Right cardiac atrium (tissue), 5 donors: ENCODE measurements at places on chromosomes 1 and 21. TPM values are rescaled to one million over a fixed set of nuclear protein-coding genes. Genes with fewer than 3 reads are reported as not detected.

Gene HMCN1
- total RNA-seq = 16.2 TPM

Gene PFKFB2
- total RNA-seq = 22.2 TPM

Gene TSACC
- not detected for total RNA-seq

Gene LCE3D
- total RNA-seq = not detected

Gene GBP1
- 10.3 TPM for total RNA-seq

DNA sequence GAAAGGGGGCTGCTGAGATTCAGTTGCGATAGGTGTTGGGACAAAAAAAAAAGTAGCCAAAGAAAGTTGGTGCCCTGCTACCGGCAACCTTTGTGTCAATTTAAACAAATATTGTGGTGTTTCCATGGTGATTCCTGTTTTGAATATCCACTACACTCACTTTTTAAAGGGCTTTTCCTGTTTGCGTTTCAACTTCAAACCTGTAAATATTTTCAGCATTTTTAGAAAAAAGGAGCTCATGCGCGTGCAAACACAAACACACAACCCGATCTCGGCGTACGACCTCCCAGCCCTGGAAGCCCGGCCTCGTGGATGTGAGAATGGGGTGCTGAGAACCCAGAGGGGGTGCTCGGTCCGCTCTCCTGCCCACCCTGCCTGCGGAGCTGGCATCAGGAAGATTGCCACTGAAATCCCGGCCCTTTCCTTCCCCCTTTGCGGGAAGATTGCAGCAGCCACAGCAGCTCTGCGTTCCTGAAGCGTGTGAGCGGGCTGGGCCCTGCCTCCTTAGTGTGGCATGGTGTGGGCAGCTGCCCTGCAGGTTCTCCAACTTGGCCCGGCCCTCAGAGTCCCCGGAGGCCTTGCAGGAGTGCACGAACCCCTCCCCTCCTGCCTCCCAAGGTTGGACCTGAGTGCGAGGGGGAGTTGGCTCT is 34.8 kb downstream of the CASZ1 start:
- DNase-seq = peak; percentile 45

- peak; percentile 64 for DNase-seq
Observed at GRCh38 chr1:38746402-38746935, 113.1 kb downstream of the RRAGC start.

DNA sequence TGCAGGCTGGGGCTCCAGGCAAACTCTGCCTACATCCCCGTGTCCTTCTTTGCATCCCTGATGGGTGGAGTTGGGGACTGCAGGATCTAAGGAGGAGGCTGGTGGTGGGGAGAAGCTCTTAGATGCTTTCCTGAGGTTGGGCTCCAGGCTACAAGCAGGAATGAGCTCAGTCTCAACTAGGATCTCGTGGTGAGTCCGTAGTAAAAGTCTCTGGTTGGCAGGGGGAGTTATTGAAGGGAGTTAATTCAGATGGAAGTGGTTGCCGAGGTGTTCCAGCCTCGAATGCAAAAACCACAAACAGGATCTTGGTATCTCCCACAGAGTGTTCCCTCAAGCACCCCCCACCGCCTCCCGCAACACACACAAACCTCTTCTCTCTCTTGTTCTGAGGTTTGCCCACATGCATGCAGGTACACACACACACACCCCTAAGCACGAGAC is 35.0 kb downstream of the TMCC2 start:
- no peak for DNase-seq

- no peak for DNase-seq
Observed at GRCh38 chr1:115531631-115532264, 110.0 kb upstream of the VANGL1 start.

DNA sequence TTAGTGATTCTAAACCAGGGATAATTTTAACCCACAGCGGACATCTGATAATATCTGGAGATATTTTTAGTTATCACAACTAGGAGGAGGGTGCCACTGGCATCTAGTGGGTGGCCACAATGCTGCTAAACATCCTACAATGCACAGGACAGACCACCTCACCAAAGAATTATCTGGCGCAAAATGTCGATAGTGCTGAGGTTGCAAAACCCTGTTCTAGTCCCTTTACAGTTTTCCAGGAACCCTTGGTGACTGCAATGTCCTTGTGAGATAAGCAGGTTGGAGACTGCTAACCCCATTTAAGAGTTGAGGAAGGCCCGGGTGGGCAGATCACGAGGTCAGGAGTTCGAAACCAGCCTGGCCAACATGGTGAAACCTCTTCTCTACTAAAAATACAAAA is 163.1 kb upstream of the BEND5 start:
- DNase-seq = no peak

DNA sequence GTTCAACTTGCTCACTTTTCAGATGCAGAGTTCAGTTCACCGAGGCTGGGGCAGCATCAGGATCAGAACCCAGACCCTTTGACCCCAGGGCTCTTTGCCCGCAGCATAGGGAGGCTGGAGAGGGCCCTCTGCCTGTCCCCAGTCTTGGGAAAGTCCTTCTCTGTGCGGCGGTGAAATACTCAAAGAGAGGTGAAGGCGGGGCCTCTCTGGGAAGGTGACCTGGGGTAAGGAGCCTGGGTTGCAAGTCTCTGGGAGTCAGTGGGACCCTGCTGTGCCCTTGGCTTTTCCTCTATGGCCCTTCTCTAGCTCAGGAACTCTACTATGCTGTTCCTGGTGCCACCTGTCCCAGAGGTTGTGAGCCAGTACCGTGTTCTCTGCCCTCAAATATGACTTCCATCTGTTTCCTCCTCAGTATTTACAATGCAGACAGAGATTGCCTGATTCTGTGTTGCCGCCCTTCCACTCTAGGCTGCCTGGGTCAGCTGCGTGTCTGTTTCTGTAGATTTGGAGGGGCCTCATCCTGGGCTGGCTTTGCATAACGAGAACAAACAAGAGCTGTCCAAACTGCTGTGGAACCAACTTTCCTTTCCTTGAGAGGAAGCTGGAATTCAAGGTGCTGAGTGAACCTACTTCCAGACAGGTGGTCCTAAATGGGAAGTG is 18.7 kb upstream of the ZBTB21 start:
- DNase-seq = no peak

DNA sequence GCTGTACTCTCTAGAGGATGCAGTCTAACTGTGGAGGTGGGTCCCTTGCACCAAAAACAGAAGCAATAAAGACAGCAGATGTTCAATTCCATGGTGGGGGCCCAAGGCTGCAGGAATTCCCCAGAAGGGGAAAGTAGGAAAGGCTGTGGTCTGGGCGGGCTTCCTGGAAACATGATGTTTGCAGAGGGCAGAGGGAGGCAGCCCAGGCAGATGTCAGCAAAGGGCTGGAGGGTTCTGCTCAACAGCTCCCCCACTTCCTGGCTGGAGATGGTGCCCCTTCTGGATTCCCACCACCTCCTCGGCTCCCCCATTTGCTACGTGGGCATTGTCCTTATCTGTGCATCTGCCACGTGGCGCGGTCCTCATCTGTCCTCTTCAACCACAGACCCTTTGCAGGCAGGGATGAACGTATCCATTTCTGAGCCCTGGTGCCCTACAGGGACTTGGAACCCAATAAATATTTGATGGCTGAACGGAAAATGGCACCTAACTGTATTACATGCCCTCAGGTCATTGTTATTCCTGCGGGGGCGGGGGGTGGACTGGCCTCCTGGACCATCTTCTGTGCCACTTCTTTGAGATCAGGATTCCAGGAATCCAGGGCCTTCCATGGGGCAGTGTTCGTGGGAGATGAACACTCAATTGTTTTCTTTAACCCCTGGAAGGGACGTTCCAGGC is 8.4 kb upstream of the GUCA2B start:
- DNase-seq = no peak

DNA sequence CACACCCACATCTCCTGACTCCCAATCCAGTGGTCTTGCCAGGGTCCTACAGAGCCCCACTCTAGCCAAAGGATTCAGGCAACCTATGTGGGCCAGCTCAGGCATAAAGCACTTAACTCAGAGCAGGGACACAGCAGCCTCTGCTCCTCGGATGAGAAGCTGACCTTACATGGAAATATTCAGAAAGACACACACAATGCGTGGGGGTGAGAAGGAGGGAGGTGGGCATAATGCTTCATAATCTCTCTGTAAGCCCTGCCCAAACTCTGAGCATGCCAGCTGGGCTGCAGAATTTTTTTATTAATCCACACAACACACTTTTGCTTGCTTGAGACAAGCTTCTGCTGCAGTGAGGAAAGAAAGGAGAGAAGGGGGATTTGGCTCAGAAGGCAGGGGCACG is 21.6 kb downstream of the KCND3 start:
- DNase-seq = no peak

- no peak for DNase-seq
Observed at GRCh38 chr21:41133874-41134522, 34.0 kb upstream of the BACE2 start.

DNA sequence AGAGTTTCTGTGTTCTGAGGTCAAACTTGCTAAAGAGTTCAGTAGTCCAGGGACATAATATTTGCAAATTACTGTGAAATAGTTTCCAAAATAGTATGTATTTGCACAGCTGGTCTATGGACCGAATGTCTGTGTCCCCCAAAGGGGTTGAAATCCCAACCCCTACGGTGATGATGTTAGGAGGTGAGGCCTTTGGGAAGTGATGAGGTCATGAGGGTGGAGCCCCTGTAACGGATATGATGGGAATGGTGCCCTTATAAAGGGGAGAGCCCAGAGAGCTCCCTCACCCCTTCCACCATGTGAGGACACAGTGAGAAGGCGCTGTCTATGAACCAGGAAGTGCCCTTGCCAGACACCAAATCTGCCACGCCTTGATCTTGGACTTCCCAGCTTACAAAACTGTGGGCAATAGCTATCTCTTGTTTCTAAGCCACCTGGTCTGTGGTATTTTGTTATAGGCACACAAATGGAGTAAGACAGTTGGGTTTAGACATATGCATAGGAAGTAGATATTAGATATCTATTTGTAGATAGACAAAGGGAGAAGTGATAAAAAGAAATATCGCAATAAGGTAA is 21.7 kb downstream of the RNF187 start:
- DNase-seq = no peak

- DNase-seq = no peak
Observed at GRCh38 chr1:154572468-154573167, 5.0 kb downstream of the CHRNB2 start.

GRCh38 chr1:187641015-187641414 is 812.3 kb downstream of the PLA2G4A start:
- DNase-seq = no peak

GRCh38 chr21:26587736-26588201 is 14.7 kb upstream of the CYYR1 start:
- no peak for DNase-seq

- peak; percentile 93 for DNase-seq
Observed at GRCh38 chr1:151992303-151993083, 1.2 kb downstream of the S100A10 start.

GRCh38 chr1:15178571-15179484 is 25.3 kb downstream of the TMEM51 start:
- no peak for DNase-seq

- DNase-seq = no peak
Observed at GRCh38 chr1:82139751-82140468, 339.2 kb downstream of the ADGRL2 start.
